ENCODE measurements at places on chromosomes 7 and 10.

- no peak for DNase-seq
Observed at GRCh38 chr10:125010362-125010761, 68.4 kb downstream of the ZRANB1 start.

DNA sequence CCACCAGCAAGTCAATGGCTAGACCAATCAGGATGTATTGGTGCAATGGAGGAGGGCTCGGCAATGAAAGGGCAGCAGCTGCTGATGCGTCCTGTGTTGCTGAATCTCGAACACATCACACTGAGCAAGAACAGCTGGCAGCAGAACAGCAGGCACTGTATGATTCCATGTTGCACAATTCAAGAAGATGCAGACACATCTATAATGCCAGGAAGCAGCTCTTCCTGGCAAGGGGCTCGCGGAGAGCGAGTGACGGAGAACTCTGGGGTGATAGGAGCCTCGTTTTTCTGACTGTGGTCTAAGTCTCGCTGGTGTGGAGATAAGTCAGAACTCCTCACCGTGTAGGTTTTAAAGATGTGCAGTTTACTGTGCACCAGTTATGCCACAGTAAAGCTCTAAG lies 24.8 kb upstream of the PFKP start:
- DNase-seq, result no peak

DNA sequence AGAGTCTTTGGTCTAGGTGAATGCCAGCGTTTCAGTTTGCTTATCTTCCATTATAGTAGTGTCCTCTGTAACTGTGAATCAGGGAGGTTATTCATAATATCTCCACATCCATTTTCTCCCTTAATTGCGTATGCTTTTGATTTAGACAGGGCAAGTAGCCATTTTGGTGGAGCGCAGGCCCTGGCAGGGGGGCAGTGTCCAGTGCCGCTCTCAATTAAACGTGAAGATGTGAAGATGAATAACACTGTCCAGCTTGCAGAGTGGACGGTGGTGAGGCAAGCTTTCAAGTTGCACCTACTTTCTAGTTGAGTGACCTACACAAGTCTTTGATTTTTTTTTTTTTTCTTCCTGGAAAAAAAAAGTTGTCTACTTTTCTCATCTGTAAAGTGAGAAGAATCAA lies 4.5 kb downstream of the TSPAN14 start:
- DNase-seq, result no peak

DNA sequence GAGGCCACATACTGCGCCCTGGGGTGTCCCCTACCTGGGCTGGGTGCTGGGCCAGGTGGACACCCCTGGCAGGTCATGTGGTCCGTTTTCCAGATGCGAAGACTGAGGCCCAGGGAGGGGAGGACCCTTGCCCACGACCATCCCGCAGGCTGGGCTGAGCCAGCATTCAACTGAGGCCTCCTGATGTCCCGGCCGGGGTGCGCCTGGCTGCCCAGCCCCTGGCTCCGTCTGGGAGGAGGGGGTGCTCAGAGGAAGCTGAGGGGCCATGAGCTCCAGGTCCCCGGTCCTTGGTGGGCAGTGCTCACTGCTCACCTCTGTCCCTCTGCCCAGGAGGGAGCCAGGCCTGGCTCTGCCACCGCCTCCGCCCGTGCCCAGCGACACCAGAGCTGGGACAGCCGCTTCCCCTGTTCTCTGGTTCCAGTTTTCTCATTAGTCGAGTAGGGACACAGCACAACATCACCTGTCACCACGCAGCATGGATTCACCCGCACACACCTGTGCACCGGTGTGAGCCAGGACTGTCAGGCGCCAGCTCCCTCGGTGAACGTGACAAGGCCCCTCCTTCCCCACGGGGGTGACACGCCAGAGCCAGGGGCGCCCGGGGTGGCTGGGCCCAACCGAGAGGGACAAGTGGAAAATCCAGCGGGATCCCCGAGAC lies 139.7 kb downstream of the ELFN1 start:
- DNase-seq, result no peak

- DNase-seq, result no peak
Observed at GRCh38 chr7:7312323-7312722, 130.0 kb downstream of the C1GALT1 start.

DNA sequence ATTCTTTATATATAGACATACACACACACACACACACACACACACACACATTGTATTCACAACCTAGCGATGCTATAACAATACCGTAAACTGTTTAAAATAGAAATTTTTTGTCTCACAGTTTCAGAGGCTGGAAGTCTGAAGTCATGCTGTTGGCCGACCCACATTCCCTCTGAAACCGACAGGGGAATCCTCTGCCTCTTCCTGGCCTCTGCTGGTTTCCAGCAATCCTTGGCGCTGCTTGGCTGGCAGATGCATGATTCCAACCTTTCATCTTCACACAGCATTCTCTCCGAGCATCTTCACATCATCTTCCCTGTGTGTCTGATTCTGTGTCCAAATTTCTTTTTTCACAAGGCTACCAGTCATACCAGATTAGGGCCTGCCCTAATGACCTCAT lies 94.8 kb downstream of the CCDC71L start:
- DNase-seq, result no peak

- no peak for DNase-seq
Observed at GRCh38 chr10:70048030-70048723, 4.5 kb upstream of the MACROH2A2 start.

DNA sequence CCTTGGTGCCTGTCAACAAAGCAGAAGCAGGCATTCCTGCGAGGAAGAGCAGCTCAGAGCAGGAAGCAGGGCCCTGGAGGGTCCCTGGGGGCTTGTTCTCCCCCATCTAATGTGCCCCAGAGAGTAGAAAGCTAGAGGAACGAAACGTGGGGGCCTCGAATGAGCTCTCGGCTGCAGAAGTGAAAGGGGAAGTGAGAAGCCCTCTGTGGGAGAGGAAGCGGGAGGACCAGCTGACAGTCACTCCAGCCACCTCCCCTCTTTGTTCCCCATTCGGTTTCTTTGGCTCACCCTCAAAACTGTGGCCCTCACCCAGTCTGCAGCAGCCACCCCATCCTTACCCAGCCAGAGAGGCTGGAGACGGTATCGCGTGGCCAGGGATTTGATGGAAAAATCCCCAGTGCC lies 25.0 kb downstream of the C10orf105 start:
- no peak for DNase-seq

DNA sequence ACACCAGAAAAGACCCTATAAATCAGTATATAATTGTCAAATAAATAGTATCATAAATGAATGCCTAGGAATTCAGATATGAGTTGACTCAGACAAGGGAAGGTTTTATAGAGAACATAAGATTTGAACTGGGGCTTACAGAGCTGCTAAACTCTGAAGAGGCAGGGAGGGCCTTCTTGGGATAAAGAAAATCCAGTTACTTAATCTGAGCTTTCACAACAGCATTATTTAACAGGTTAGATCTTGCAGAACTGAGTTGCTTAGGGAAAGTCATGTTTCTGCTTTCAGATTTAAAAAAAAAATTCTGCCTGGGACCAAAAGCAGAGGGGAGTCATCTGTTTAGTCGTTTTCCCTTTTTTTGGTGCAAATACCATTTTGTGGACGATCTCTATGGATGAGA lies 594.8 kb upstream of the FZD8 start:
- no peak for DNase-seq

DNA sequence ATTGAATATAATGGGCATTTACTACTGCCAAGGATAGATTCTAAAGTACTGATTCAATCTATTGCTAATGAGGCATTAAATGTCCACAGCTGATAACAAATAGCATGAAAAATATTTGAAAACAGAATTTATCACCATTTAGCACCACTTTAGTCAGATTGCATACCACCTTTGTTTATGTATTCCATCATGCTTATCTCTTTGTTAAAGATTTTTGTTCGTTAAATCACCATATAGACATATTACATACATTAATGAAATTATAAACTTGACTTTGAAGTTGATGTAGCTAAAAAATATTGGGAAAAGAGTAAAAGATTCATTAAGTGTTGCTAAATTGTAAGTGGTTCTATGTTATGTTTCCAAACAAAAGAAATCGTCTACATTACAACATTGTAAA lies 252.8 kb upstream of the LRRTM3 start:
- no peak for DNase-seq

DNA sequence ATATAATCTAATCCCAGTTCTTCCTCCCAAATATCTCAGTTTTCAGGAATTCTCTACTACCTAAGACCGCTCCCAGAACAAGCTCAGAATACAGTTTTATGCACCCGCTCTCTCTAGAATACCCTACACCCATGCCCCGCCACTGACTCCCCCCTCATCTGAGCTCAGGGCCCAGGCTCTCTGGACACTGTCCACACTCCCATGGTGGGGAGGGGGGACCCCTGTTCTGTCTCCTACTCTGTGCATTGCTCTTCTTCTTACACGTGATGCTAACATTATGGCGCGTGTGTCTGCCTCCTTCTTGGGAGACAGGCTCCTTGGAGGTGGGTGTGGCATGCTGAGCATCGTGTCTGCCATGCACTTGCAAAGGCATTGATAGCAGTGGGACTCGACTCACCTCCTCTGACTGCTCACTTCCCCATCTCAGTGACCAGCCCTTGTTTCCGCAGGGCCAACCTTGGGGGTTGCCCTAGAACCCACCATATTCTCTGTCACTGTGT lies 127.9 kb downstream of the TCERG1L start:
- DNase-seq, result no peak
